AG10803 (cell line): ENCODE measurements at places on chromosomes 6 and 20.

DNA sequence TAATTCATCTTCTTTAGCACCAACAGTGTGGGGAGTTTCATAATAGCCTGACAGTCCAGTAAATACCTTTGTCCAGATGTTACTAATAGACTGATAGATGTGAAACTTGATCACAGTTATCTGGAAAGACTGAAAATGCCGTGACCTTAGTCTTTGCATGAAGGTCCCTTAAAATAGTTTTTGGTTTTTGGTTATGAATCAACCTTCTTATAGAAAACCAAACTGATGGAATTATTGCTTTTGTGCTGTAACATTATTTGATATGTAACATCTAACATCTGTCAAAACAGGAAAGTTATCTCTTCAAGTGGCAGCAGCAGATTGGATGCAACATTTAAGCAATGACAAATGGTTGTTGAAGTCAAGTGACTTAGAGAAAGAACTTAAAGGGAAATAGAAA, 190.4 kb downstream of the DOK5 start:
- no peak for DNase-seq

GRCh38 chr6:84788689-84789088, 24.3 kb upstream of the TBX18 start:
- no peak for DNase-seq

- no peak for DNase-seq
These were observed 76.3 kb downstream of the MTFR2 start for GRCh38 chr6:136173519-136174507.

DNA sequence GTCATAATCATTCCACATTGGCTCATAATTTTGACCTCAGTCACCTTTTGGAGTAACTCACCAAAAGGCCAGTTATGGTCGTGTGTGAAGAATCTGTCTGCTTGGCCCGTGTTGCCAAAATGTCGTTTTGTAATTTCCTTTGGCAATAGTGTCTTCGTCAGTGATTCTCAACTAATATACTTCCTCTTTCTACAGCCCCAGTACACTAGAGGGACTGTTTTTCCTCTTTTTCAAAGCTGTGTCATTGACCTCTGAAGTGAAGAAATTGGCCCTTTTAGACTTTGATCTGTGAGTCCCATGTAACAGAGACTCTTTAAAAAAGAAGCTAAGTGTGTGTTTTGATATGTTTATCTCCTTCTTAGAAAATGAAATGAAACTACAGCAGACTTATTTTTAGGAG, 5.2 kb downstream of the FOXO3 start:
- DNase-seq, result peak; percentile 94

GRCh38 chr6:31713991-31714684, 1.0 kb upstream of the LY6G6D start:
- DNase-seq, result no peak

DNA sequence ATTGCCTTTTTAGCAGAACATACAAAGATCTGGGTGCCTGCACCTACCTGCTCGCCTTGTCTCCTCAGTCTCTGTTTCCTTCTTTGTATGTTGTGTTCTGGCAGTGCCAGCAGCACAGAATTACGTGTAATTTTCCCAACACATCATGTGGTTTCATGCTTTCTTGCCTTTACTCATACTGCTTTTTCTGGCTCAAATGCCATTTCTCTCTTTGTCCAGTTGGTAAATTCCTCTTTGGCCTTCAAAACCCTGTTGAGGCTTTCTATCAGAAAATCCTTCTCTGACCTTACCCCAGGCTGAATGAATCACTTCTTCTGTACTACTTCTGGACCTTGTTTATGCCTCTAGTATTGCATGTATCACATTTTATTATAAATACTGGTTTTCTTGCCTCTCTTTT, 31.8 kb downstream of the L3MBTL3 start:
- peak; percentile 24 for DNase-seq

DNA sequence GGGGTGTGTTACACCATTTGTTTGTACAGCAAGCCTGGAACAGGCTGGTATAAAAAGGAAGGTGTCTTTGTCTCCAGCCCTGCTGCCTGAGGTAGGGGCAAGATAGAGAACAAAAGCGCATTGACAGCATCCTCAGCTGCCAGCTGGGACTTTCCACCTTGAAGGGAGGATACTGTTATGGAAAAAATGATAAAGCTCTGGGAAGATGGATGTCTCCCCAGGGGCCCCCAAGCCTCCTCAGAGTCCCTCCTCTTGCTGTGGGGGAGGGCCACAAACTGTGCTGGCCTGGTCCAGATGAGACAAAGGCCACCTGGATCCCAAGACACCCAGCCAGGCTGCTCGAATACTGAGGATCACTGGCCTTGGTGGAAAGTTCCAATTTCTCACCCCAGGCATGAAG, 13.0 kb downstream of the REM1 start:
- DNase-seq, result no peak

- DNase-seq, result no peak
These were observed 521.7 kb downstream of the EPM2A start for GRCh38 chr6:145213614-145214013.
